ENCODE measurements at places on chromosomes 4 and X.

- DNase-seq, result no peak
These were observed 55.8 kb downstream of the C4orf50 start for GRCh38 chr4:5962416-5962815.

GRCh38 chrX:73916931-73917667 is 354.1 kb downstream of the CHIC1 start:
- no peak for DNase-seq

DNA sequence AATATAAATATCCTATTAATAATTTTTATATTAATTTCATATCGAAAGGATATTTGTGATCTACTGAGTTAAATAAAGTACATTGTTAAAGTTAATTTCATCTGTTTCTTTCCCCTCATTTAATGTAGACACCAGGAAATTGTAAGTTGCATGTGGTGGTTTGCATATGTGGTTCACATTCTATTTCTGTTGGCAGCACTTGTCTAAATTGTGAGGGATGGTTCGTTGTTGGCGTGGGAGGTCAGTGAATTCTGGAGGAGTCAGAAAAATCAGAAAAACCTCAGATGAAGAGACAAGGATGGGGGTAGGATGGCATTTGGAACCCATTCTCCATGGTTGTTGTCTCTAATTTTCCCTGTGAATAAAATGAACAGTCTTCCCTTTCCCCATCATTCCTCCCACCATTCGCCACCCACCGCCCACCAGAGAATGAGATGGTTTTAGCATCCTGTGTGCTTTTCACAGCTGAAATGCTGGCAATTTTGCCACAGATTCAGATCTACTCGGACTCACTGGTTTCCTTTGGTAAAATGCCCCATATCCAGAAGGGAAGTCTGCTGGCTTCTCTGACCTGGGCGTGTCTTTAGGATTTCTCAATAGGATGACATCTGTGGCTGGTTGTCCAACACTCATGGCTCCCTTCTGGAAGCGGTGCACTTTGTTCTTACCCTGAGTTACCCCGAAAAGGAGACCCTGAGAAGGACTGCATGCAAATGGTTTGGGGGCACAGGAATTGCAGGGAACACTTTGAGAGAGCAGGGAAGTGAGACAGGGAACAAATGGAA is 52.3 kb downstream of the LGI2 start:
- DNase-seq, result no peak

DNA sequence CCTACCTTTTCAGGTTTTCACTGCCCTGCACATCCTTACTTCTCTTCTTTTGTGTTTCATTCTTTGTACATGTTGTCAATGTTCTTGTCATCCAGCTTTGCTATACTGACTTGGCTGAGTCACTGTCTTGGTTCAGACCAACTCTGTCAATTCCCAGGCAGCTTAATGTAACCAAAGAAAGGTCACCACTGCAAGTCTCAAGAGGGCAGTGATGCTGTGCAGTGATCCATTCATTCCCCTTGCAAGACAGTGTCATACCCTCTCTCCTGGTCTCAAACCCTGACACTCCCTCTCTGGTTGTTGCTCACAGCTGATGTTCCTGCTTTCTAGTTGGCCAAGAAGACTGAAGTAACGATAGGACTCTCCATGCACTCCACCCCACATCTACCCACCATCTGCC is 17.5 kb downstream of the RAB39B start:
- DNase-seq, result no peak

GRCh38 chrX:114532111-114532805 is 51.6 kb upstream of the HTR2C start:
- no peak for DNase-seq

- no peak for DNase-seq
These were observed 1052.5 kb upstream of the LCORL start for GRCh38 chr4:19074036-19074435.

DNA sequence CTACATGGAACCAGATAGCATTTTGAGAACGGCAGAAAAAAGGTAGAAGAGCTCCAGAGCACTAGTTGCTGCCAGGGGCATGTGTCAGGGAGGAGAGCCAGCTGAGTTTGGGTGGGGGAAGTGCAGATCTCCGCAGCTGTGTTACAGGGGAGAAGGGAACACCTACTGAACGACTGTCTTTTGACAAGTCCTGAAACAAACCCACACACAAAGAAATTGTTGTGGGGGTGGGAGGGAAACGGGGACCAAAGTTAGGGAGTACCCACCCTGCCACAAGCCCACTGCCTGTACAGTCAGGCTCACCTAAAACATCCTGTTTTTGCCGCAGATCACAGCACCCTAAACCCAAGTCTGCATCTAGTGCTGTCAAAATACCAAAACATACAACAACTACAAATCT is 55.5 kb downstream of the LEF1 start:
- no peak for DNase-seq

DNA sequence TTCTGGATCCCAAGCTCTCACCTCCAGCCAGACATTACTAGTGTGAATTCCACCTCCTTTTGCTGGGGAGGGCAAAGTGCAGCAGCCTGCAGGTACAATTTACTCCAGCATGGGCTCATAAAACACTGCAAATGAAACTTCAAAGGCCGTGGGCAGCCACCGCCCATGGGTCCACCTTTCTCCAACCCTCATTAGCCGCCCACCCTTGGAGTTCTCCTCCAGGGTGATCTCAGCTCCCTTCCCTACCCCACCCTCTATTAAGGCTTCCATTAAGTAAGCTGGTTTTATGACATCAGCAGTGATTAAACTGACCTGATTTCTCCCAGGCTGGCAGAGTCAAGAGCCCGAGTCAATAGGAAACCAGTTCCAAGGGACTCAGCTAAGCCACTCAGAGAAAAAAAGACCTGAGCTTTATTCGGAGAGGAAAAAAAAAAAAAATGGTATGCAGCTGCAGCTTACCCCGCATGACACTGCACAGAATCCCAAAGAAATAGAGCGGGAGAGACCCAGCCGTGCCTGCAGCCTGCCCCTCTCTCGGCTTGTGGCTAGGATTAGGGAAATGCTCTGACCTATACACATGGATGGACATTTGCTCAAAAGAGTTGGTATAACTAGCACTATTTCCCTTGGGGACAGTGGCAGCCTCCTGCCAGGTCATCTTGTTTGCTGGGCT is 319.6 kb downstream of the PTTG2 start:
- DNase-seq, result no peak

GRCh38 chrX:15849555-15849954 is 5.1 kb downstream of the AP1S2 start:
- DNase-seq, result no peak

- DNase-seq, result no peak
These were observed 29.1 kb downstream of the PFKFB1 start for GRCh38 chrX:54964766-54965497.

DNA sequence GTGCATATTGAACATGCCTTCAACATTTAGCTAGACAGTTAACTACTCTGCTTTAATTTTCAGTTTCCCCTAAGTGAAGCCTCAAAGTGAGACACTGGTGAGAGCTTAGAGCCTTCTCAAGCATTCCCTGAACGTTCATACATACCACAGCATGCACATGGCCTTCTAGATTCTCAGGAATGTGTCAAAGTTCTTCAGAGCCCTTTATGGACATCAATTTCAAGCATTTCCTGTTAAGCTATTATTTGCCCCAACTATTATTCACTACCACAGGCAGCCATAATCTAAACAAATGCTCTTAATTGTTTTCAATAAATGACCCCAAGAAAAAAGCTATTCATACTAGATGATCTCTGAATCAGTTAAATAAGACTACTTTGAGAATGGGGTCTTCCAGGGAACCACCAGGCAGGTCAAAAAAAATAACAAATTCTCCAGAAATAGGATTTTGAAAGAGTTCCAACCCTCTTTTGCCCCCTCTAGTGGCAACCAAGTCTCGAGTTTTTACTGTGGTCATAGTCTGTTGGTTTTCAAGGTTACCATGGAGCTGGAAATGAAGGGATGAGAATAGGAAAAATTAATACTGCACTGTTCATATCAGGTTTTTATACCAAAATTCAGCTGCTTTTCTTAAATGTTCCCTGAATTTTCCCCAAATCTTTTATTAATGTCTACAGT is 235.4 kb downstream of the RAB28 start:
- DNase-seq, result no peak

DNA sequence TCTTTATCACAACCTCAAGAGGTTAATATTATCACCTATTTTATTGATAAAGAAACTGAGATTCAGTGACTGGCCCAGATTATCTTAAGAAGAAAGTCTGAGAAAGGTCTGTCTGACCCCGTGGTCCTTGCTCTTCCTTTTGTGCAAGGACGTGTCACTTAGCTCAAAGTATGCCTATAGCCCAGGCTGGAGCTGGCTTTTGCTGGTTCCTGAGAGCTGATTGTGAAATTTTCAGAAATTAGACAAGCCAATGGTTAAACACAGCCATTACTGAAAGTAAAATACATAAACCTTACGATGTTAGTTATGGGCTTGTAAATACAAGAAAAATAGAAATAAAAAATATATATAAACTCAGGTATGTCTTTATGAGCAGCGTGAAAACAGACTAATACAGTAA is 70.1 kb downstream of the CHRNA9 start:
- DNase-seq, result no peak

- DNase-seq, result no peak
These were observed 1578.3 kb upstream of the TENM3 start for GRCh38 chr4:180664766-180665368.

GRCh38 chr4:186516287-186516686 is 39.1 kb downstream of the MTNR1A start:
- no peak for DNase-seq

DNA sequence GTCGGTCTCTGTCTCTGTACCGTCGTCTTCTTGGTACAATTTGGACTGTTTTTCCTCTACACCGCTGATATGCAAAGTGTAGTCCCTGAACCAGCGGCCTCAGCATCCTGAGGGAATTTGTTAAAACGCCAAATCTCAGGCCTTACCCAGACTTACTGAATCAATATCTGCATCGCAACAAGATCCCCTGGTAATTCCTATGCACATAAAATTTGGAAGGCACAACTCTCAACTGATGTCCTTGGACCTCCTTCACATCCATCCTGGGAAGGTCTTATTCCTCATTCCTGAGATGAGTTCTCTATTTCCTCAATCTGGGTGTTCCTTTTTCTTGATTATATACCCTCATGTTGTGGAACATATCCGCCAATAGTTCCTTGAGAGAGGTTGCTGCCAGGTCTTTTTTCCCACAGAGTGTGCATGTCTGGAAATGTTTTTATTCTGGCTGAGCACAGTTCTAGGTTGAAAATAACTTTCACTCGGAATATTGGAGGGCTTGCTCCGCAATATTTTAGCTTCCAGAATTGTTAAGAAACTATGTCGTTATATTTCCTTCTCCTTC is 738 bp upstream of the HPF1 start:
- no peak for DNase-seq

GRCh38 chr4:141702472-141703182 is 66.2 kb downstream of the IL15 start:
- DNase-seq, result no peak

GRCh38 chr4:116243431-116243830 is 841.9 kb downstream of the TRAM1L1 start:
- DNase-seq, result no peak
